ENCODE measurements at places on chromosomes 4 and X. TPM values are rescaled to one million over a fixed set of nuclear protein-coding genes. Genes with fewer than 3 reads are reported as not detected.
A peak's percentile ranks its signal among the peaks of the same experiment; 100 is the strongest.

GRCh38 chr4:121786221-121786620 is 14.9 kb upstream of the EXOSC9 start:
- H3K27ac ChIP-seq, result no peak overlapping the region
- DNase-seq, result no peak
- no peaks in the 10 kb centered on the region for H3K36me3 ChIP-seq
- H3K4me3 ChIP-seq, result no peak overlapping the region
- H3K27me3 ChIP-seq, result peaks cover 13% of the 10 kb centered on the region
- H3K4me1 ChIP-seq, result no peaks in the 10 kb centered on the region

- no peak overlapping the region for H3K4me3 ChIP-seq
- DNase-seq, result no peak
- H3K36me3 ChIP-seq, result no peaks in the 10 kb centered on the region
- H3K4me1 ChIP-seq, result peaks cover 23% of the 10 kb centered on the region
- no peaks in the 10 kb centered on the region for H3K27me3 ChIP-seq
Measured at GRCh38 chr4:184292877-184293276, 75.2 kb upstream of the ENPP6 start.

GRCh38 chr4:154595807-154596206 is 5.3 kb upstream of the FGA start:
- H3K27ac ChIP-seq, result no peak overlapping the region
- peaks cover 3% of the 10 kb centered on the region for H3K27me3 ChIP-seq
- no peaks in the 10 kb centered on the region for H3K36me3 ChIP-seq
- DNase-seq, result no peak

DNA sequence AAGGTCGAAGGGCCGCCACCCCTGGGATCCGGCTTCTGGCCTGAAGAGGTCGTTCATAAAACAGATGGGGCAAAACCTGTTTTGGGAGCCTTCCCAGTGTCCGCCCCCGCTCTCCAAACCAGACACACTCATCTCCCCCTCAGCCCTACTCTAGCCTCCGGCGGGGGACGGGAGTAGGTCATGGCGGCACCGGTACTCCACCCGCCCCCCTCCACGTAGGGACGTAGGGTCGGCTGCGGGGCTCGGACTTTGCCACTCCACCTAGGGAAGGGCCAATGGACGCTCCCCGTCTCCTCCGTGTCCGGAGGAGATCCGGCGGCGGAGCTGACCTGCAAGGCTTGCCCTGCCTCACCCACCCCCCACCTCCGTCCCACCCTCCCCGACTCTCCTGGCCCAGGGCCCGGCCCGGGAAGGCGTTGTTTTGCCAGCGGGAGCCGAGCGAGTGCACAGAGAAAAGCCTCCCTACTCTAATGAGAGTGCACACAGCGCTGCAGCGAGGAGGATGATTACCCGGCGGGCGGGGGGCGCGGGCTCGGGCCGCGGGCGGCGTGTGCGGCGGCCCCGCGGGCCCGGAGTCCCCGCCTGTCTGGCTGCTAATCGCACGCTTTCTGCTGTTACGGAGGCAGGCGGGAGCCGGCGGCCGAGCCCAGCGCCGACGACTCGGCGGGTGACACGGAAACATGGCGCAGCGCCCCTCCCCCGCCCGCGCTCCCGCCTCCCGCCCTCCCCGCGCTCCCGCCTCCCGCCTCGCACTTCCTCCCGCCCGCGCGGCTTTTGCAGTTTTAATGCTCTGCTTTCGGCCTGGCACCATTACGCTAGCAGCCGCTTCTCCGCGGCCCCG is 8.3 kb upstream of the BCOR start:
- H3K27ac ChIP-seq, result no peak overlapping the region
- peak overlapping the region; percentile 46 for H3K4me3 ChIP-seq
- peaks cover 26% of the 10 kb centered on the region for H3K4me1 ChIP-seq
- H3K27me3 ChIP-seq, result no peaks in the 10 kb centered on the region

DNA sequence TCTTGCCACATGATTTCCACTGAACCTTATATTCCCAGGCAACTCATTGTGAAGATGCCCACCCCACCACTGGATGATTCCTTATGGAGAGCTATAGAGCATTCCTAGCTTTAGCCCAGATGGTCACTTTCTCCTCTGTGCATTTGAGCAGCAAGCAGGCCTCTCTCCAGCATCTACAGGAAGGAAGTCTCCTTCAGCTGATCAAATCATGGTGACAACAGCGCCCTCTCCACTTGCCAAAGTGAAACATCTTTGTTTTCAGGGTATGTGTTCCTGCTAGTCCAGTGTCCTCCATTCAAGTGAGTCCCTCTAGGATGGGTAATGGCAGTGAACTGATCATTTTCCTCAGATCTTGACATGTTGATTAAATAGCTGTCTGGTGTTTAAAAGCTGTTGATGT is 10.9 kb upstream of the SYTL5 start:
- H3K4me1 ChIP-seq, result no peaks in the 10 kb centered on the region
- H3K27ac ChIP-seq, result no peak overlapping the region
- no peaks in the 10 kb centered on the region for H3K36me3 ChIP-seq
- H3K4me3 ChIP-seq, result no peak overlapping the region
- DNase-seq, result no peak

GRCh38 chrX:39532761-39533160 is 565.0 kb downstream of the BCOR start:
- H3K36me3 ChIP-seq, result no peaks in the 10 kb centered on the region
- H3K27me3 ChIP-seq, result no peaks in the 10 kb centered on the region
- no peaks in the 10 kb centered on the region for H3K4me1 ChIP-seq
- no peak overlapping the region for H3K4me3 ChIP-seq
- H3K27ac ChIP-seq, result no peak overlapping the region

GRCh38 chr4:95159384-95159783 is 389.4 kb downstream of the UNC5C start:
- no peak overlapping the region for H3K4me3 ChIP-seq
- no peaks in the 10 kb centered on the region for H3K27me3 ChIP-seq
- no peak overlapping the region for H3K27ac ChIP-seq
- DNase-seq, result no peak
- no peaks in the 10 kb centered on the region for H3K4me1 ChIP-seq
- H3K36me3 ChIP-seq, result no peaks in the 10 kb centered on the region

DNA sequence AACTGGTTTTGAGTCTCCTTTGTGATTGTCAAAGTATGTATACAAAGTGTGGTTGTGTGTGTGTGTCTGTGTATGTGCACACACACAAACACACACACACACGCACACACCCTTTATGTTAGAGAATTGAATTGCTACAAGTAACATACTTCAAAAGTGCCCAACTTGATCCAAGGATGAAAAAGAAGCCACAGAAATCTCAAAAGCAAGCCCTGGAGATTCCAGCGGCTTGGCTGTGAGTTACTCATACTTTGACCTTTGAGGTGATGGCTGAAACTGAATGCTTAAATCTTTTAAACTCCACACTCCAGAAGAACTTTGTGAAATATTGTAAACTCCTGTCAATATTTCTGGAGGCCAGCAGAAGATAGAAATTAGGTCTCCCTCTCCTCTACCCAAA is 168.4 kb upstream of the NRK start:
- no peak overlapping the region for H3K27ac ChIP-seq
- H3K27me3 ChIP-seq, result no peaks in the 10 kb centered on the region
- H3K36me3 ChIP-seq, result no peaks in the 10 kb centered on the region

NAT8L gene
- total RNA-seq, result 0.34 TPM

RNF4 gene
- total RNA-seq, result 104 TPM

DNA sequence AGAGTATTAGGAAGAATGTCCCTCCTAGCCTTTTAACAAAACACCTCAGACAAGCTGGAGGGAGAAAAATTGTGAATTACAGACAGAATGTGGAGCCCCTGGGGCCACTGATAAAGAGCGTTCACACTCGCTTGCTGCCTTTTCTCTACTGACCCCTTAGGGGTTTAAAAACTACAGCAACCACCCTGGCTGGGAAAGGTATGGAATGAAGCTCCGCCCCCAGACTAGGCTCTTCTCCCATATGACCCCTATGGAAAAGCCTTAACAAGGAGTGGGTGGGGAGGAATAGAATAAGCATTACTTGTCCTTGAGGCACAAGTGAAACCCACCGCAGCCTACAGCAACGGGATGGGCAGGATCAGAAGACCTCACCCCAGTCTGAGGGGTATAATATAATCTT is 26.3 kb downstream of the ANKRD50 start:
- H3K36me3 ChIP-seq, result no peaks in the 10 kb centered on the region
- no peaks in the 10 kb centered on the region for H3K27me3 ChIP-seq
- DNase-seq, result no peak
- no peaks in the 10 kb centered on the region for H3K4me1 ChIP-seq
- H3K27ac ChIP-seq, result no peak overlapping the region

DUSP9 gene
- total RNA-seq, result not detected

DNA sequence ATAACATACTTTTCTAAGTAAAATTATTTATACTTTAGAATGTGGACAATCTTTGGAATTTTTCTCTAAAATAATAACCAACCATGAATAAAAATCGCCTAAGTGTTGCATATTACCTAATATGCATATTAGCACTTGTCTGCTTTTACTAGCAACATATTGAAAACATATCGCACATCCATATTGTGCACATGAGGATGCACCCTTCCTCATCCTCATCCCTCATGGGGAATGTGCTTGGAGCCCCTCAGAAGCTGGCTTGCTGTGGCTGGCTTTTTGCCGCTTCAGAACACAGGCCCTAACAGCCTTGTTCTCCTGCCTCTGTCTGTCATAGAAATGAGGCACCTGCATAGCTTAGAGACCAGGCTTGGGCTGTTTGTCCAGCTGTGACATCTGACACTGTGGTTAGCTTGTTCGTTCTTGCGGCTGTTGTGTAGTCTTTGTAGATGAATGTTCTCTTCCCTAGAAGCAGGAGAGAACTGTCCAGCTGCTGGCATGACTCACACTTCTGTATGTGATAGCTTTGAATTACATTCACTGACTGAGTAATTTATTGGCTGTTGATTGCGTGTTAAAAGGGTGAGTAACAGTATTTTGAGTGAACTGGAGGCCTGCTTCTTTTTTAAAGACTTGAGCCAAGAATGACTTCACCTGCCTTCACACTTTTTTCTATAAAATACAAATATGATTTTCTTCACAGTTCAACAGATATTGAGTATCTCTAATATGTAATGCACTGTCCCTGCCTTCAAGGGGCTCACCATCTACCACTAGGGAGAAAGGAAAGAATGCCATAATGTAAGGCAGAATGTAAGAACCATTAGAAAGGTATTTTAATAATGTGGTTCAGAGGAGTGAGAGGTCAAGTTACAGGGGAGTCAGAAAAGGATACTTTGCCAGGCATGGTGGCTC is 81.9 kb downstream of the HMGB2 start:
- no peak for DNase-seq
- H3K27me3 ChIP-seq, result no peaks in the 10 kb centered on the region
- no peak overlapping the region for H3K27ac ChIP-seq

DNA sequence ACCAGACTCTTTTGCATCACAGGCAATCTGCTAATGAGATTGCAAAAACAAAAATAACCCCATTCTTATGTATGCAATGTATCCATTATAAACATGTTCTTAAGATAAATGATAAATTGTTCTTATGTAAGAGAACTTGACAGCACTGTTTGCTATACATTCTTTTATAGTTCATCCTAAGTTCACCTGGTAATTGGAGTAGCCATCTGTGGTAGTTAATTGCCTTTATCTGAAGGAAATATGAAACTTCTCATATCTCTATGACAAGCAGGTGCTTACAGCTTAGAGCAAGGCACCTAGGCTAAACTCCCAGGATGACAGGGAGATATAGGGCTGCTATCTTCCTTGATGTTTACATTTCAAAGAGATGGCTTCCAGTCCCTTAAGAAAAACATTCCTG is 21.3 kb upstream of the CLCN5 start:
- no peaks in the 10 kb centered on the region for H3K36me3 ChIP-seq
- no peak for DNase-seq
- no peaks in the 10 kb centered on the region for H3K27me3 ChIP-seq
- no peak overlapping the region for H3K27ac ChIP-seq
- no peaks in the 10 kb centered on the region for H3K4me1 ChIP-seq

TEX11 gene
- not detected for total RNA-seq

DNA sequence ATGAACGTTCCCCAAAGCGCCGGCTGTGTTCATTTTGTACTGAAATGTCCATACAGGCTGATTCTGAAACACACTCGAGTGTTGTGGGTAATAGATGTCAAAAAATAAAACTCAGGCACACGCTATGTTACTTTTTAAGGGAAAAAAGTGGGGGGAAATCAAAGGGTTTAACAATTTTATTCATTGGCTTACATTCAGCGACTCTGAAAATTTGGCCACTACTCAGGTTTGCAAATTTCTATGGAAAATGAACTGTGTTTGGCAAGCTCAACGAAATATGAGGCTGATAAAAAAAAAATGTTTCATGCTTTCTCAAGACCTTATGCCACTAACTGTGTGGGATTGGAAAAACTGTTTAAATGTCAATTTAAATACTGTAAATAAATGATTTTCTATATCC is 18.5 kb downstream of the AMELX start:
- no peaks in the 10 kb centered on the region for H3K27me3 ChIP-seq
- no peaks in the 10 kb centered on the region for H3K4me1 ChIP-seq
- H3K36me3 ChIP-seq, result no peaks in the 10 kb centered on the region
- no peak for DNase-seq
- no peak overlapping the region for H3K4me3 ChIP-seq
- no peak overlapping the region for H3K27ac ChIP-seq

DNA sequence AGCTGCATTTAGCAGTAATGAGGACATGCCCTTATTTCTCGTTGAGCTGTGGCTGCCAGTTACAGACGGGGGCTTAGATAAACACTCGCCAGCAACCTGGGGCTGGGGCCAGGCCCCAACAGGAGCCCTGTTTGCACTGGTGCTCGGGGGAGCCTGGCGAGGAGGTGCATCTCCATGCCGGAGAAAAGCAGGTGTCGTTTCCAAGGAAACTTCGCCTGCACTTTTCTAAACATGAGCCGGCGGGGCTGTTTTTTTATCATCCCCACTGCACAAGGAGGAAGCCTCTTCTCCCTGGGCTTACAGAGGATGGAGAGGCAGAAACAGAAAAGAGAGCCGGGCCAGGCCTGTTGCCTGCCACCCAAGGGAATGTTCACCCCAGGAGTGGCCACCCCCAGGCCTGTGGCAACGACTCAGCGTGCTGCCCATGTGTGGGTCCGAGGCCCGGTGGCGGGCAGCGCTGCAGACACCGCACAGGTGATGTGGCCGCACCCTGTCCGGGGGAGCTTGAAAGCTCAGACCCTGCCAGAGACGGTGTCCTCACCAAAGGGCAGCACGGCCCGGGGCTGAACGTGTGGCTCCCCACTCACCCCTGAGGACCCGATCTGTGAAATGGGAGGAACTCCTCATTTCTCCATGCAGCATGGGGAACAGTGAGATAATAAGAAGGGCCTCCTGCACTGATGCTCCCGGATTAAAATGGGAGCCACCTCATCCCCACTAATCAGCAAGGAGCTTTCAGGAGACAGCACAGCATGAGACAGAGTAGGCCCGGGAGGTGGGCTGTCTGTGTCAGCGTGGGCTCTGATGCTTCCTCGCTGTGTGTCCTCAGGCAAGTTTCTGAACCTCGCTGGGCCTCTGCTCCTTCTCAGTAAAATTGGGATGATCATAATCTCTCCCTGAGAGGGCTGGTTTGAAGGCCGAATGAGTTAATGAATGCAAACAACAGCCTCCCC is 33.8 kb upstream of the ADRA2C start:
- no peaks in the 10 kb centered on the region for H3K27me3 ChIP-seq
- H3K27ac ChIP-seq, result no peak overlapping the region
- DNase-seq, result no peak
- H3K36me3 ChIP-seq, result no peaks in the 10 kb centered on the region
